ENCODE measurements at places on chromosomes 3 and 15. TPM values are rescaled to one million over a fixed set of nuclear protein-coding genes. Genes with fewer than 3 reads are reported as not detected.

- no peaks in the 10 kb centered on the region for H3K36me3 ChIP-seq
- H3K4me3 ChIP-seq: no peak overlapping the region
- H3K27ac ChIP-seq: no peak overlapping the region
- no peaks in the 10 kb centered on the region for H3K27me3 ChIP-seq
- no peak for DNase-seq
These were observed 8.8 kb downstream of the DLL4 start for GRCh38 chr15:40937762-40938535.

DNA sequence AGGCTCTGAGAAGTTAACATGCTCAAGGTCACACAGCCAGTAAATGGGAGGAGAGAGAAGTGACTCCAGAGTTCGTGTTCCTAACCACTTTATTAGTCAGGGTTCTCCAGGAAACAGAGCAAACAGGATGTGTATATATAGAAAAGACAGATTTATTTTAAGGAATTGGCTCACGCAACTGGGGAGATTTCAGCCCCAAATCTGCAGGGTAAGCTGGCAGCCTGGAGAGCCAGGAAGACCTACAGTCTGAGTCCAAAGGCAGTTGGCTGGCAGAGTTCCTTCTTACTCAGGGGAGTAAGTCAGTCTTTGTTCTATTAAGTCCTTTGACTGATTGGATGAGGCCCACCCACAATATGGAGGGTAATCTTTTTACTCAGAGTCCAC, 118.2 kb upstream of the PROK2 start:
- no peak overlapping the region for H3K4me3 ChIP-seq
- no peaks in the 10 kb centered on the region for H3K27me3 ChIP-seq
- no peak overlapping the region for H3K27ac ChIP-seq
- no peaks in the 10 kb centered on the region for H3K36me3 ChIP-seq

SENP7 gene
- total RNA-seq: 49.9 TPM

DNA sequence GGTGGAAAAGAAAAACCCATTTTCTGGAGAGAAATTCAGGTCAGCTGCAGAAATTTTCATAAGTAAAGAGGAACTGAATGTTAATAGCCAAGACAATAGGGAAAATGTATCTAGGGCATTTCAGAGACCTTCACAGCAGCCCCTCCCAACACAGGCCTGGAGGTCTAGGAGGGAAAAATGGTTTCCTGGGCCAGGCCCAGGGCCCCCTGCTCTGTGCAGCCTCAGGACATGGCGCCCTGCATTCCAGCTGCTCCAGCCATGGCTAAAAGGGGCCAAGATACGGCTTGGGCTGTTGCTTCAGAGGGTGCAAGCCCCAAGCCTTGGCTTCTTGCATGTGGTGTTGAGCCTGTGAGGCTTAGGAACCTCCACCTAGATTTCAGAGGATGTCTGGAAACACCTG, 92.2 kb downstream of the C3orf70 start:
- H3K4me1 ChIP-seq: no peaks in the 10 kb centered on the region
- no peaks in the 10 kb centered on the region for H3K36me3 ChIP-seq
- DNase-seq: no peak
- no peak overlapping the region for H3K4me3 ChIP-seq
- H3K27me3 ChIP-seq: no peaks in the 10 kb centered on the region

DNA sequence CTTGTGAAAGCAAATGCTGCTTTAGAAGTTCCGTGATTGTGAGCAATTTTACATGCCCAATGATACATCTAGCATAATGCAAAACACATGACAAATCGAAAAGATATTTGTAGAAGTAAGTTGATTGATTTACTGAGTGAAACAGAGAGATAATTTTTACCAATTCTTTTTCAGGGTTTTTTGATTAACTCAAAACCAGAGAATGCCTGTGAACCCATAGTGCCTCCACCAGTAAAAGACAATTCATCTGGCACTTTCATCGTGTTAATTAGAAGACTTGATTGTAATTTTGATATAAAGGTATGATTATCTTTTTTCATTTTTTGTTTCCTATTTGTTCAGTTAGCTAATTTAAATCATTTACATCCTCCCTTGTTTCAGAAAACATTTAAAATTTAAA, 58.8 kb downstream of the RNF13 start:
- DNase-seq: no peak
- no peak overlapping the region for H3K4me3 ChIP-seq
- no peaks in the 10 kb centered on the region for H3K27me3 ChIP-seq

DNA sequence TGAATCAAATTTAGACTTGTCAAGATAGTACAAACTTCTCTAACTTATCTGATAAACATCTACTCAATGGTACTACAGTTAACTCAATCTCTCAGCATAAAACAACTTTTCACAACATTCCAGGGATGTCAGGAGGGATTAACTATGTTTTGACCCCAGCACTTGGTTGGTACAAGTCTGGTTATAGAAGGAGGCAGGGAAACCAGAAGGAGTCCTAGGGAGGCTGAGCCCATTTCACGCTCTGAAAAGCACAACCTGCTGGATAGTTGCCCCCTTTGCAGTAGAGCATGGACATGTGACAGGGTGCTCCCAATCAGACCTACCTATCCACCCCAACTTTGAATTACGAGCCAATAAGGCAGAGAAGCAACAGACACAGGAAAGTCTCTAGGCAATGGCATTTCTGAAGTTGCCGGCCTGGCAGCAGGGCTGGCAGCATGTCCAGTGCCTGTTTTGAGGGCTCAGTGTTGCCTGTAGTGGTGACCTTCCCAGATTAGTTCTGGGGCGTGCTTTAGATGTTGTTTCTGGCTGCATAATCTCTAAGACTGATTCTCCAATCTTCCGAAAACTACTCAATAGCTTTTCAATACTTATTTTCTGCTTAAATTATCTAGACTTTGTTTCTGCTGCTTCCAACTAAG, 8.2 kb downstream of the ANKUB1 start:
- H3K4me1 ChIP-seq: no peaks in the 10 kb centered on the region
- H3K36me3 ChIP-seq: no peaks in the 10 kb centered on the region
- H3K27ac ChIP-seq: no peak overlapping the region
- peaks cover 4% of the 10 kb centered on the region for H3K27me3 ChIP-seq
- no peak overlapping the region for H3K4me3 ChIP-seq

- no peak overlapping the region for H3K27ac ChIP-seq
- no peaks in the 10 kb centered on the region for H3K27me3 ChIP-seq
- peaks cover 40% of the 10 kb centered on the region for H3K36me3 ChIP-seq
- H3K4me3 ChIP-seq: no peak overlapping the region
- H3K4me1 ChIP-seq: peaks cover 35% of the 10 kb centered on the region
- no peak for DNase-seq
These were observed 6.3 kb downstream of the MTMR10 start for GRCh38 chr15:30985081-30985531.

DNA sequence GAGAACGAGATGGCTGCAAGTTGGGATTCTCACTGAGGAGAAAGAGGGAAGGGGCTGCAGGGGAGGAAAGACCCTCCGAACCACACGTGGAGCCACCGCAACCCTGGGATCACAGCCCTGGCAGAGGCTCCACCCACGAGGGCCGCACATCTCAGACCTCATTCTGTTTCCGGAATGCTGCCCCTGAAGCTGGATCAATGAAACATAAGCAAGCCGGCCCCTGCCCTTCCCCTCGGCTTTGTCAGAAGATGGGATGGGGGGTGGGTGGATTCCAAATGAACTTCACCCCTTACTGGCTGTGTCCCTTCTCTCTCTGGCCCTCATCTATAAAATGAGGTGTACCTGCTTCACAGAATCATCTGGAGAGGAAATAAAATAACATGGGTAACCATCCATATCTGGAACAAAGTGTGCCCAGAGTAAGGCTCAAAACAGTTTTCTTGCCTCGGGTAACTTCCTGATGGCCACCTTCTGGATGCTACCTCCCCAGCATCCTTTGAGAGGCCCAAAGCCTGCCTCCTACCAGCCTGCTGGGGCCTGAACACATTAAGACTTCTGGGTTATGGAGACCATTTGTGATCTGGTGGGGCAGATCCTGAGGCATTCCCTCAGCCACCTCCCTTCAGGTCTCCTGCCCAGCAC, 4.6 kb upstream of the CCDC9B start:
- no peak overlapping the region for H3K27ac ChIP-seq
- peaks cover 4% of the 10 kb centered on the region for H3K4me1 ChIP-seq
- H3K27me3 ChIP-seq: no peaks in the 10 kb centered on the region
- H3K36me3 ChIP-seq: no peaks in the 10 kb centered on the region
- H3K4me3 ChIP-seq: no peak overlapping the region

FETUB gene
- total RNA-seq: not detected

GRCh38 chr15:50685191-50685975, 1.2 kb downstream of the TRPM7 start:
- H3K4me1 ChIP-seq: peaks cover 43% of the 10 kb centered on the region
- H3K4me3 ChIP-seq: peak overlapping the region; percentile 86
- H3K27ac ChIP-seq: peak overlapping the region; percentile 92
- H3K36me3 ChIP-seq: peaks cover 3% of the 10 kb centered on the region
- DNase-seq: no peak
- no peaks in the 10 kb centered on the region for H3K27me3 ChIP-seq

GRCh38 chr3:46435081-46435726, 28.1 kb downstream of the CCRL2 start:
- H3K4me1 ChIP-seq: no peaks in the 10 kb centered on the region
- DNase-seq: no peak
- no peak overlapping the region for H3K27ac ChIP-seq
- no peak overlapping the region for H3K4me3 ChIP-seq
- H3K27me3 ChIP-seq: no peaks in the 10 kb centered on the region
- H3K36me3 ChIP-seq: no peaks in the 10 kb centered on the region

DNA sequence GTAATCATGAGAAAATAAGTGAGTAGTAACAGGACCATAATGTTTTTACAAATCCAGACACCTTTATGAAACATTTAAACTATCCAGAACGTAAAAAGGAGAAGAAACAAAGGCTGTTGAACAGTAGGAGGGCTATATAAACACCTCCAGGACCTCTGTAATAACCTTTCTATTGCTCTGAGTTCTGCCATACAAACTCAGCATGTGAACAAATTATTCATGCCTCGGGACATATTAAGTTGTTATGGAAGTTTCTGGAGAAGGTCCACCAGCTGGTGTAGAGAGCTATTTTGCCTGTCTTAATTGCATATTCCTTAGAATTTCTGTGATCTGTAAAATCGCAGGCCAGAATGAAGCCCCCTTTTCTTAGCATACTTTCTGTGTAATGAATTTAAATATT, 256.3 kb downstream of the UBE2E2 start:
- H3K4me3 ChIP-seq: no peak overlapping the region
- H3K36me3 ChIP-seq: no peaks in the 10 kb centered on the region
- DNase-seq: no peak
- H3K27ac ChIP-seq: no peak overlapping the region
- H3K4me1 ChIP-seq: no peaks in the 10 kb centered on the region
- no peaks in the 10 kb centered on the region for H3K27me3 ChIP-seq

- no peak for DNase-seq
- H3K36me3 ChIP-seq: no peaks in the 10 kb centered on the region
- no peaks in the 10 kb centered on the region for H3K4me1 ChIP-seq
- H3K27me3 ChIP-seq: no peaks in the 10 kb centered on the region
These were observed 4.1 kb downstream of the PLA2G4F start for GRCh38 chr15:42152196-42152920.

GRCh38 chr3:21587894-21588293, 163.1 kb downstream of the ZNF385D start:
- H3K4me1 ChIP-seq: no peaks in the 10 kb centered on the region
- H3K27me3 ChIP-seq: no peaks in the 10 kb centered on the region
- no peak for DNase-seq
- H3K4me3 ChIP-seq: no peak overlapping the region
- no peak overlapping the region for H3K27ac ChIP-seq

NANOGP8 gene
- total RNA-seq: not detected

SLC9C1 gene
- not detected for total RNA-seq

- H3K36me3 ChIP-seq: no peaks in the 10 kb centered on the region
- no peak overlapping the region for H3K4me3 ChIP-seq
- H3K27ac ChIP-seq: no peak overlapping the region
- DNase-seq: no peak
These were observed 134.5 kb upstream of the CCNL1 start for GRCh38 chr3:157294491-157294890.

DNA sequence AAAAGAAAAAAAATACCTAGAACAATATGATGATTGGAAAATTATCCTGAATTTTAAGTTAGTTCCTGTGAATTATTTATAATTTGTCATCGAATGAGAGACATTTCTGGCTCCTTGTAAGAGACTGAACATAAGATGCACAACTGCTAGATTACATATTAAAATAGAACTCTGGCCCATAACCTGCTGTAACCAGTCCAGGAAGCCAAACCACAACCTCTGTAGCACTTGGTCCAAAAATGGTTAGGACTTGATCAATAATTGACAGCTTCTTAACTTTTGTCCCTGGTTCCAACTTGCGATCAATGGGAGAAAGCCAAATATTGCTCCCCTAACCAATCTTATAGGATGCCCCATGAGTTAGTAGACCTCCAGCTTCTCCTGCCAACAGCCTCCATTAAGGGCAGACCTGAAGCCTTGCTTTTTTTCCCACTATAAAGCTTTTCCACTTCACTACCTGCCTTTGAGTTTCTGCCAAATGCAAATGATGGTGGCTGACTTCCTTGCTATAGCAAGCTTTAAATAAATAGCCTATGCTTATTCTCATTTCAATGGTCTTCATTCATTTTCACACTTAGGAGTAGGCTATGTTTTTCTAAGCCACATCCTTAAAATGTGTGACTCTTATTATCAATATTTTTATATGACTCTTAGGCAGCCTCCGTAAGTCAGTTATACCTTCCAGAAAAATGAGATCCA, 224.0 kb upstream of the ARHGEF26 start:
- DNase-seq: no peak
- no peaks in the 10 kb centered on the region for H3K4me1 ChIP-seq
- H3K27me3 ChIP-seq: no peaks in the 10 kb centered on the region
- H3K4me3 ChIP-seq: no peak overlapping the region
- no peak overlapping the region for H3K27ac ChIP-seq
- H3K36me3 ChIP-seq: no peaks in the 10 kb centered on the region

DNA sequence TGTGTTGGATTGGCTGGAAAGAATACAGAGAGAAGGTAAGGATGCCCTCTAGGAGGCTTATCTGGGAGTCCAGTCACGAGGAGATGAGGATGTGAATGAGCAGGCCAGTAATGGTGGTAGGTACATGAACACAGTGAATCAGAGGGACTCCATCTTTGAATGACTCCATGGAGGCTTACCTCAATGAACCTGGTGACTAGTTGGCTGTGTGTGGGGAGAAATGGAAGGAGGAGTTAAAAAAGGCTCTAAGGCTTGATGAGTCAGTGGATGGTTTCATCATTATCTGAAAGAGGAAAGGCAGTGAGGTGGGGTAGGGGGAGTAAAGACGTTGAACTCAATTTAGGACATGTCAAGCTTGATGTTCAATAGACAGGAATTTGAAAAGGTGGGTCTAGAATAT, 61.1 kb downstream of the KCNAB1 start:
- H3K36me3 ChIP-seq: no peaks in the 10 kb centered on the region
- H3K4me3 ChIP-seq: no peak overlapping the region
- no peaks in the 10 kb centered on the region for H3K27me3 ChIP-seq
- H3K4me1 ChIP-seq: no peaks in the 10 kb centered on the region

DNA sequence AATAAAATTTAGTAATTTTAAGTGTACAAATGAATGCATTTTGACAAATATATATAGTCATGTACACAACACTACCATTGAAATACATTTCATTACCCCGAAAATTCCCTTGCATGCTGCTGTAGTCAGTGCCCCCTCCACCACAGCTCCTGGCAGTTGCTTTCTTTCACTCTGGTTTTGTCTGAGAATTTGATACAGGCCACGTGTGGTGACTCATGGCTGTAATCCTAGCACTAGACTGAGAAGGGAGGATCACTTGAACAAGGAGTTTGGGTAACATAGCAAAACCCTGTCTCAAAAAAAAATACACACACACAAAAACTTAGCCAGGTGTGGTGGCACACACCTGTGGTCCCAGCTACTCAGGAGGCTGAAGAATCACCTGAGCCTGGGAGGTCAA, 65.4 kb downstream of the TFRC start:
- H3K4me1 ChIP-seq: no peaks in the 10 kb centered on the region
- no peaks in the 10 kb centered on the region for H3K36me3 ChIP-seq
- H3K4me3 ChIP-seq: no peak overlapping the region
- H3K27ac ChIP-seq: no peak overlapping the region

Measured in CD4-positive, CD25-positive, alpha-beta regulatory T cell (primary cell).